Eye (tissue), 1 donor: ENCODE measurements at places on chromosomes 4 and X.

DNA sequence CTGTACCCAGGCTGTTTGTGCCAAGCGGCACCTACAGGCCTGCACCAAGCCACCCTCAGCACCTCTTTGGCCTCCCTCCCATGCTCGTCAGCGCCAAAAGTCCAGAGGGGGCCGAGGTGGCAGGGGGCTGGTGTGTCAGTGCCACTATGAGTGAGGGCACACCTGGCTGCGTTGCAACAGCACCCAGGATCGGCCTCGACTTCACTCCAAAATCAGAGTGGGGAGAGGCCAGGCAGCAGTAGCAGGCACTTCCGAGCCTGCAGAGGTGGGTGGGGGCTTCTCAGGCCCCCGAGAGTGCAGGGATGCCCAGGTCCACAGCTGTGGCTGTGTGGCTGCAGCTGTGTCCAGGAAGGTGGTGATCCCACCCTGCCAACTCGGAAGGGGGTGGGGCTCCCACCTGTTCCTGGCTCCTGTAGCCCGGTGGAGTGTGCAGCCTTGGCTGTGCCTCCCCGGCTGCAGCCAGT is 58.5 kb downstream of the PPA2 start:
- DNase-seq: no peak

- DNase-seq: peak; percentile 74
These were observed 1.4 kb downstream of the ZNF827 start for GRCh38 chr4:145936997-145937901.

DNA sequence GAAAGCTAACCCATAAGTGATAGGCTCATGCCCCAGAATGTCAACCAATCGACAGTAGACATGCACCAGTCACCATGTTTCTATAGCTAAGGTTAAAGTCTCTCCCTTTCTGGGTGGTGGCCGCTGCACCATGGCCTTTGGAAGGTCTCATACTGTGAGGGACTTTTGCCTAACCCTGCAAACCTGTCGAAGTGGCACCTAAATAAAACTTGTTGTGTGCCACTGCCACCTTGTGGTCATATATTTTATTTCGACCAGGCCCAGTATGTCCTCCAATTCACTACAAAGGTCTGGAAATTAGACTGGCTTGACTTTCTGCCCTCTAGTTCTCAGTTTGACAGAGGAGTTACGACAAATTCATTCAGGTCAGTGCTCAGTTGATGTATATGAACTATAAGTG is 163.1 kb downstream of the SMARCA1 start:
- peak; percentile 42 for DNase-seq

DNA sequence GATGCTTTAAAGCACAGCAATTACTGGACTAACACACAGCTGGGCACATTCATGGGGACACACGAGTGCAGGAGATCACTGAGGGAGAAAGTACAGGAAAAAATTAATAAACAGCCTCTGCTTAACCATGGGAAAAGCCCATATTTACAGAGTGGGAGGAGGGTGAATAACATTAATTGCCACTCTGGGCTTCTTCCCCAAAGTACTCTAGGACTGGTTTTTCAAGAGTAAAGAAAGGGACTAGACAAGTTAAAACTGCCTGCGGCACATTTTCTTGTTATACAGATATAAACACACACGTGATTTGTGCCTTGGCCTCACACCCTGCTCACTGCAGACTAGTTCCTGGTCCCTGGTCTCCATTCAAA is 179.7 kb upstream of the TET2 start:
- DNase-seq: peak; percentile 17

- no peak for DNase-seq
These were observed 690.2 kb downstream of the FAT4 start for GRCh38 chr4:126004941-126005340.

- no peak for DNase-seq
These were observed 58.8 kb downstream of the FIP1L1 start for GRCh38 chr4:53436251-53436650.
